T-cell (primary cell): ENCODE measurements at places on chromosomes 6 and 20.

DNA sequence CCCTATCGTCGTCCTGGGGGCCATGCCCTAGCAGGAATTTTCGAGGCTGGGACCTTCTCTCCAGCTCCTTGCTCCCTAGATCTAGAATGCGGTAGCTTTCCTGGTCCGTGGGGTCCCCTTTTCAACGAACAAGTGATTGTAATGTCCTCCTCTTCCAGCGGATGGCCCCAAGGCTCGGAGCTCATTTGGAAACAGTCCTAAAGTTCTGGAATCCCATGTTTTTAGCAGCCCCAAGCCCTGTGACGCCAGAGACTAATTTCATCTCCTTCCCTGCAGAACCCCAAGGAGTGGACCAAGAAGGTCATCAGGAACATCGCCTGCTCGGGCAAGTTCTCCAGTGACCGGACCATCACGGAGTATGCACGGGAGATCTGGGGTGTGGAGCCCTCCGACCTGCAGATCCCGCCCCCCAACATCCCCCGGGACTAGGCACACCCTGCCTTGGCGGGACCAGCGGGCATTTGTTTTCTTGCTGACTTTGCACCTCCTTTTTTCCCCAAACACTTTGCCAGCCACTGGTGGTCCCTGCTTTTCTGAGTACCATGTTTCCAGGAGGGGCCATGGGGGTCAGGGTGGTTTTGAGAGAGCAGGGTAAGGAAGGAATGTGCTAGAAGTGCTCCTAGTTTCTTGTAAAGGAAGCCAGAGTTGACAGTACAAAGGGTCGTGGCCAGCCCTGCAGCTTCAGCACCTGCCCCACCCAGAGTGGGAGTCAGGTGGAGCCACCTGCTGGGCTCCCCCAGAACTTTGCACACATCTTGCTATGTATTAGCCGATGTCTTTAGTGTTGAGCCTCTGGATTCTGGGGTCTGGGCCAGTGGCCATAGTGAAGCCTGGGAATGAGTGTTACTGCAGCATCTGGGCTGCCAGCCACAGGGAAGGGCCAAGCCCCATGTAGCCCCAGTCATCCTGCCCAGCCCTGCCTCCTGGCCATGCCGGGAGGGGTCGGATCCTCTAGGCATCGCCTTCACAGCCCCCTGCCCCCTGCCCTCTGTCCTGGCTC lies 48.5 kb downstream of the PYGB start:
- peak; percentile 20 for DNase-seq

- DNase-seq, result no peak
These were observed 152.1 kb upstream of the RNF24 start for GRCh38 chr20:4167261-4168021.

- no peak for DNase-seq
These were observed 132.8 kb downstream of the EYA2 start for GRCh38 chr20:47027456-47027855.

DNA sequence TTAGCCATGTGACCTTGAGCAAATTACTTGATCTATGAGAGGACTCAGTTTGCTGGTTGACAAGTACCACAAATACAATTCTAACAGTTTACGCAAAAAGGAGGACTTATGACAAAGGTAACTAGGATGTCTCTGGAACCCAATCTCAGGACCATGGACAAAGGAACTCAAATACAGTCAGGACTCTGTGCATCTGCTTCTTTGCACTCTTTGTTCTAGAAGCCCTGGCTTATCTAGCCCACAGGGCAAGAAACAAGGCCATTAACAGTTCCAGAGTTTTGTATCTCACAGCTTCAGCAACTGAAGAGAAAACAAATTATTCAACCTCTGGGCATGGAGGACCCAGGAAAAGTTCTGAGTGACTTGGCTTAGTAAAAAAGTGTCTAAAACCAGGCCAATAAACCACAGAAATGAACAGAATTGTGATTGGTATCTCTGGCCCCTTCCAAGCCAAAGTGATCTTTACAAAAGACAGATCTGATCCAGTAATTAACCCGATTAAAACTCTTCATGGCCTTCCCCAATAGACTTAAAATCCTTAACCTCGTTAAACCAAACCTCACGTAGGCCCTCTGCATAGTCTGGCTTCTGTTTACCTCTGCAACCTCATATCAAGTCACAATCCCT lies 5.9 kb downstream of the WASF1 start:
- DNase-seq, result no peak

- no peak for DNase-seq
These were observed 13.5 kb downstream of the NCOA7 start for GRCh38 chr6:125804264-125804663.

DNA sequence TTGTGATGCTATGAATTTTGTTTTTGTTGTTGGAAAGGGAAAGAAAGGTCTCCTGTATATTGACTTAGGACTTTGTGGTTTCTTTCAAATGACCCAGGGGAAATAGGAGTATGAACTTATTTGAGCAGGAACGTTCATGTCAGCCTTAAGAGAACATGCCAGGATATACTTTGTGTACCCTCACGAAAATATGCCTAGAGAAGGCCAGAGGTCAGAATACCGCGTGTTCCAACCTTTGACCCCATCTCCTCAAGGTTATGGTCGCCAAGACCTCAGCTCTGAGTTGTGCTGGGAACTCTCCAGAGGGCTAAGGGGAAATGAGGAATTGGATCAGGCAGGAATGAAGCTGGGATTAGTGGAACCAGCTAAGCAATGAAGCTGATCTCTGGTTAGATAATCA lies 11.5 kb downstream of the TTLL9 start:
- no peak for DNase-seq

DNA sequence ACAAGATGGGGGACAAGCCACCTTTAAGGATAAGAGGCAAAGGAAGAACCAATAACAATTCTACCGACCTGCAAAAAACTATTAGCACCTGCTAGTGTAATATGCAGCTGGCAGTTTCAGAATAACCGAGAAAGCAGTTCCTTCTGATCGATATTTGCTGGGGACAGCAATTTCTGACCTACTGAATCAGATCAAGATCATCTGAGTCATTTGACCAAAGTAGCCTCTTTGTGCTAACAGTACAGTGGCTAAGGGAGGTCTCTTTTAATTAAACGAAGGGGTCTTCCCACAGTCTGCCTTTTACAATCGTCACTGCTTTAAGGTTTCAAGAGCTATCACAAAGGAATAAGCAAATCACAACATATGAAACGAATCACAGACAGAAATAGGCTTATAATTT lies 318.9 kb downstream of the BTBD9 start:
- DNase-seq, result no peak

DNA sequence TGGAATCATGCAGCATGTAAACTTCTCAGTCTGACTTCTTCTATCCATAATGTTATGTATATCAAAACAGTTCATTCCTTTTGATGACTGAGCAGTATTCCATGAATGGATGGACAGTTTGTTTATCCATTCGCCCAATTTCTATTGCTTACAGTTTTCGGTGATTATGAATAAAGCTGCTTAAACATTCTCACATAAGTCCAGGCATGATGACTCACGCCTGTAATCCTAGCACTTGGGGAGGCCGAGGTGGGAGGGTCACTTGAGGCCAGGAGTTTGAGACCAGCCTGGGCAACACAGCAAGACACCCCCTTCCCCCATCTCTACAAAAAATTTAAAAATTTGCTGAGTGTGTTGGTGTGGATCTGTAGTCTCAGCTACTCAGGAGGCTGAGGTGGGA lies 22.9 kb upstream of the HMGA1 start:
- DNase-seq, result no peak

DNA sequence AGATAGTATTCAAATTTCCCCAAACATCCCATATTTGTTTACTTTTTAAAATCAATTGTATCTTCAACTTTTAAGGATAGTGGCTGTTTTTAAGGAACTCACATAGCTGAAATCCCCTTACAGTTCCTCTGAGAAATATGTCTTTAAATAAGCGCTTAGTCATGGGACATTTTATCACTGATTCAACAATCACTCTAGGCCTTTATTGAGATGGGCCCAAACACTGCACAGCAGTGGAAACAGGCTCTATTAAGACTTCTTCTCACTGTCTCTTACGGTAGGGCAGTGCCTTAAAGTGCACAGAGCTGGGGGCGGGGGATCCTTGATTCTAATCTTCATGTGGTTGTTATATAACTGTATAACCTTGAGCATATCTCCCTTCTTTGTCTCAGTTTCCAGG lies 59.8 kb upstream of the RREB1 start:
- no peak for DNase-seq

GRCh38 chr6:12367412-12367811 lies 77.3 kb downstream of the EDN1 start:
- no peak for DNase-seq

DNA sequence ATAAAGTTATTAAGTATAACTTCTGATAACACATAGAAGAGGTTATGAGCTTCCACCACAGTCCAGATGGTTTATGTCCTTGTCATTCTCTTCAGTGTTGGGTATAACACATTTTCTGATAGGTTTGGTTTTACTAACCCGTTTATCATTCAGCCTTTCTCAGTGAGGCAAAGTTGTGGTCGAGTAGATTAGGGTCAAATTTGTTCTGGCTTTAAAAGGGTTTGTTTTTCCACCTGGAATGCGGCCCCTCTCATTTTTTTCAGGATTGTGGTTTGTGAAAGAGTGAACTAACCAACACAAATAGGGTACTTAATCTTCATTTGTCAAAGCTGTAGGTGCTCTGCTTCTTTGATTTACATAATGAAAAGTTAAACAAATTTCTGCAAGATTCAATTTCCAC lies 204.2 kb upstream of the ASCC3 start:
- DNase-seq, result no peak

DNA sequence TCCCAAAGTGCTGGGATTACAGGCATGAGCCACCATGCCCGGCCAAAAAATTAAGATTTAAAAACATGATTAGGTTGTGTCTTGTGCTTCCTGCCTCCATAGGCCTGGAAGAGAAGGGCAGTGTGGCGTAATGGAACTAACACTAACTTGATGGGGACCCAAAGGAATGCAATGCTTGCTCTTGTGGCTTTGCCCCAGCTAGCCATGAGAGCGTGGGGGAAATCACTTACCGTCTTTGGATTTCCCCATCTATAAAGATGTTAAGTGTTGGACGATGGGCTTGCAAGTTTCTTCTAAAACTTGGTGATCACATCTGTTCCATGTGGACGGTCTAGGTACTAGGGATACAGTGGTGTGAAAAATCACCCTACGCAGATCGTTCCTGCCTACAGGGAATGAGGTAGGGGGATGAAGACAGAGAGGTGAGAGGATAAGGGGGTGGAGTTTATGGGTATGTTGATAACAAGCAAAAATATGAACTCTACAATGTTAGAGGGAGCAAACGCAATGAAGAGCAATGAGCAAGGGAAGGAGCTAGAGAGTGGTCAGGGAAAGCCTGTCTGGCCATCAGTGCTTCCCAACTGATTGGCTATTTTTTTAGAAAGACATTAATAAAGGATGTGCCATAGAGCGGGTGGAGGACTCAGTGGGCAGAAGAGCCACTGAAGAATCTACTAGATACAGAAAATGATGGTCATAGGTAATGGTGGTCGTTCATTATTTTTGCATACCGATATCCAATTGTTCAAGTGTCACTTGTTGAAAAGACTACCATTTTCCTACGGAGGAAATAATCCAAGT lies 165.2 kb downstream of the BCAS1 start:
- no peak for DNase-seq

DNA sequence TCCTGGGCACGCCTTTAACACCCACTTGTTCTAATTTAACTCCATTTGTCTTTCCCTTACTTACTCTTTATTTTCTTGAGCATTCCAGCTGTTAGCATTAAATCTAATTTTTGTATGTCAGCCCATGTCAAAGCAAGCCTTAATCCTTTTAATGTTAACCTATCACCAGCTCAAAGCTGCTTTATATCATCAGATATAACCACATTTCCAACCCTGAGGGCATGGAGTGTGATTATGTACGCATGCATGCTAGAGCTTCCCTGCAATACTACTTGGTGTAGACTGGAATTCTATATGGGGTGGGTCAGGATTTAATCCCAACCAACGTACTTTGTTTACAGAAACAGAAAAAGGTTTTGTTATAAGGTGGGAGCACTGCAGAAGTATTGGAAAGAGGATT lies 139.4 kb upstream of the HMGN3 start:
- DNase-seq, result no peak

DNA sequence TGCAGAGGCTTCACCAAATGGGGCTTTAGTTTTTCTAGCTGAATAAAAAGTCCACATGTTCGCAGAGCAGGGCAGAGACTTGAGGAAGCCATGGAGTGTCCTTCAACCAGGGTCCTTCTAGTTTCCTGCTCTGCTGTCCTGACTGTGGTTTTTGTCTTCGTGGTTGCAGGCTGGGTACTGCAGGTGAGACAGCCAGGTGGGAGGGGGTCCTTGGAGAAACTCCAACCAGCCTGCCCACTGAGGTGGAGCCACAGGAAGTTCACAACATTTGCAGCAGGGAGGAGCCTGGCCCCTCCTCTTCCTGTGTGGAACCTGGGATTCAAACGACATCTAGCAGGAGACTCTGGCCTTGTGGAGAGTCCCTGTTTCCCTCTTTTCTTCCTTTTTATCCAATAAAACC lies 68.8 kb upstream of the MYLIP start:
- DNase-seq, result no peak

GRCh38 chr20:23244156-23244915 lies 106.3 kb upstream of the NXT1 start:
- no peak for DNase-seq

- no peak for DNase-seq
These were observed 1.0 kb upstream of the TOMM34 start for GRCh38 chr20:44961011-44961869.

DNA sequence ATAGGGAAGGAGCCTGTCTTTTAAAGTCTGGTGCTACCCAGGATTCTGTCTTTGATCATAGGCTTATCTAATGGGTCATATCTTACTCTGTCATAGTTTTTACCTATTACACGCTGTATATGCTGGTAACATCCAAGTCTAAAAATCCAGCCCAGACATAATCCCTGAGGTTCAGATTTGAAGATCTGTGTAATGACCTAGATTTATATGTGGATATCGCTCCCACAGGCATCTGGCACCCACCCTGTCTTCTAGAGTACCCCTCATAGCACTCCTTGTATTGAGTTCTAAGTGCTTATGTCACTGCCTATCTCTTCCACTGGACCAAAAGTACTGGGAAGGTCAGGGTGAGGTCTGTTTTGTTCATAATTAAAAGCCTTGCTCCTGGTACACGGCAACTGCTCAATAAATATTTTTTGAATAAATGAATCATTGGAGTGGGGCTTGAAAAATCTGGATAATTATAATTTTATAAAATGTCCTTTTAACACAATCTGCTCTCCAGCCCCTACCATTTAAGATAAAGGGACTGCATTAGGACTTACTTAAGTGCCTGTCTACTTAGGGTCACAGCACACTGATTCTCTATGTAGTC lies 136.4 kb downstream of the FUT9 start:
- DNase-seq, result no peak

DNA sequence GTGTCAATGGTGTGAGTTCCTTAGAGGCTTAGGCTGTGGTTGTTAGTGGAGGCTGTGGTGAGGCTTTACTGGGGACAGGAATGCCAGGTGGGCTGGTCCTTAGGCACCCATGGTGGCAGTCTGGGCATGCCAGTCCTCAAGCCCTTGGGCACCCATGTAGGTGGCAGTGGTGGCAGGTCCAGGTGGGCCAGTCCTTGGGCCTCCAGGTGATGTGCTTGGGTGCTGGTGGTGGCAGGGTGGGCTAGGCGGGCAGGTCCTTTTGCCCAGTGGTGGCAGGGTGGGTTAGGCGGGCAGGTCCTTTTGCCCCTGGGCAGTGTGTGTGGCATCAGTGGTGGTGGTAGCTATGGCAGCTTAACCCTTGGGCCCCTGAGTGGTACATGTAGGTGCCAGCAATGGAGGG lies 133.8 kb downstream of the FLRT3 start:
- no peak for DNase-seq
